HFFc6 (cell line): ENCODE measurements at places on chromosomes 12 and 14. TPM values are rescaled to one million over a fixed set of nuclear protein-coding genes. Genes with fewer than 3 reads are reported as not detected.

DNA sequence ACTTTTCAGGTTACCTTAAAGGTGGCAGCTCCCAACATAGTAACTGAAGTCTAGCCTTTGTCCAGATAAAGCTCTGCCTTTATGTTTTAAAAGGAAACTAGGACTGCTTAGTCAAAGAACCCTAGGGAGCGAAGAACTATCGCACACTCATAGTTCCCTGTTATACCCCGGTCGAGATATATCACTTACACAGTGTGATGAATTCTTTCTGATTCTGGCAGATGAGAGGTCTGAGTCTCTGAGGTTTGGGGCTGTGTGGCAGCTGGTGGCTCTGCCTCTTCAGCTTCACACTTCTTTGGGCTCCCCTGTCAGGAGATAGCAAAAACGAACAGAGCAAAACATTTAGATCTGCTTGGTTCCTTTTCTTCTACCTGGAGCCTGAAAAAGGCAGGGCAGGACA, 17.0 kb downstream of the ACIN1 start:
- peaks cover 42% of the 10 kb centered on the region for H3K36me3 ChIP-seq
- peak overlapping the region; percentile 68; the same call in 1 of the 2 replicates for H3K4me3 ChIP-seq
- peaks cover 53% of the 10 kb centered on the region for H3K4me1 ChIP-seq
- no peak for DNase-seq

GRCh38 chr14:32028599-32028998, 48.5 kb upstream of the ARHGAP5 start:
- H3K27me3 ChIP-seq = peaks cover 12% of the 10 kb centered on the region
- no peaks in the 10 kb centered on the region for H3K36me3 ChIP-seq
- peaks cover 37% of the 10 kb centered on the region for H3K4me1 ChIP-seq
- no peak overlapping the region for H3K27ac ChIP-seq
- no peak overlapping the region for H3K4me3 ChIP-seq
- no peak for DNase-seq

DNA sequence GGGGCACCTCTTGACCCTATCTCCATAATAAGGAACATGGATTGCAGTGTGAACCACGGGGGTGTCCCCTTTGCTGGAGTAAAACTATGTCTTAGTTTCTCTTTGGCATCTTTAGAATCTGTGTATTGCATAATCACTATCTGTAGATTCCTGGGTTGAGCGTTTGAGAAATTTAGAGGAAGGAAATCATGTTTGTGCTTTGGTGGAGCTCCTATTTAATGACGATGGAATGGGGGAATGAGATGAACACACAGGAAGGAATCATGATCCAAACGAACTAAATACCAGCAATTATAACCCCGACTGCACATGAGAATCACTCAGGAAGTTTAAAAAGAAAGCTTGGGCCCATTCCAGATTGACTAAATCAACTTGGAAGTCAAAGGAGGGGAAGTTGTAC, 1.3 kb upstream of the MYG1 start:
- DNase-seq = peak; percentile 97
- peak overlapping the region; percentile 91 for H3K4me3 ChIP-seq
- peaks cover 17% of the 10 kb centered on the region for H3K27me3 ChIP-seq
- H3K4me1 ChIP-seq = peaks cover 79% of the 10 kb centered on the region
- H3K36me3 ChIP-seq = peaks cover 70% of the 10 kb centered on the region
- peak overlapping the region; percentile 98 for H3K27ac ChIP-seq

DNA sequence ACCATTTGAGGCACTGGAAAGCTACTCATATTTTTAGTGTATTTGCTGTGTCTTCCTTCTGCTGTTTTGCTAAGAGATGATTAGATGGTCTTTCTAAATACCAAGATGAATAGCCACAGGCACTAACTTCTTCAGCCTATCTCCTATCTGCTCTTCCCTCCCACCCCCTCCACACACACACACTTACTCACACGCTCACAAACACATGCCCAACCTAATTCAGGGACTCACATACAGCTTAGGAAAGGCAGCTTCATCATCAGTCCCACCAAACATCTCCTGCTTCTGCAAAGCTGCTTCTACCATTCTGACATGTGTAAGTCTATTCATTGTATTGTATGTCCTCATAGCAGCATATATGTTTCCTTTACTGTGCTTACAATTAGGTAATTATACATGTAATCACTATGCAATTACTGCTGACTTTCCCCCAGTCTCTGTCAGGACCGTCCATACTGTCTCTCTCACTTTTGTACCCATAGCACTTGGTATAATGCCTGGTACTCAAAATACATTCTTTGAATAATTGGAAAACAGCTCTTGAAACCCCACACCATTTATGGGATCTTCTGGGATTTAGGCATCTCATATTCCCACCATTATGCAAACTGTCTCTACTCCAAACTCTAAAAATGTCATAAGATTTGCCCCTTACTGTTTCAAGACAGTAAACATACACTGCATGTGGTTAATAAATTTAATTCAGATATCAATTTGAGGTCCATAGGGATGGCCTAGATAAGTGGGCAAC, 83.3 kb upstream of the HIF1A start:
- H3K4me3 ChIP-seq = no peak overlapping the region
- peak; percentile 33 for DNase-seq
- no peak overlapping the region for H3K27ac ChIP-seq
- no peaks in the 10 kb centered on the region for H3K36me3 ChIP-seq
- H3K4me1 ChIP-seq = peaks cover 58% of the 10 kb centered on the region
- H3K27me3 ChIP-seq = no peaks in the 10 kb centered on the region; the same call in 1 of the 2 replicates

GRCh38 chr12:6891646-6892001, 13.0 kb upstream of the LRRC23 start:
- H3K36me3 ChIP-seq = 0 out of 2 replicates have a peak, but pooled peaks cover 4% of the 10 kb centered on the region
- peak overlapping the region; percentile 86 for H3K4me3 ChIP-seq
- H3K4me1 ChIP-seq = peaks cover 15% of the 10 kb centered on the region
- H3K27ac ChIP-seq = peak overlapping the region; percentile 90

- no peaks in the 10 kb centered on the region for H3K36me3 ChIP-seq
- H3K27me3 ChIP-seq = peaks cover 2% of the 10 kb centered on the region
Measured at GRCh38 chr12:124677552-124678356, 110.3 kb upstream of the NCOR2 start.

- H3K27me3 ChIP-seq = peaks cover 14% of the 10 kb centered on the region
- DNase-seq = no peak
- peaks cover 52% of the 10 kb centered on the region for H3K4me1 ChIP-seq
Measured at GRCh38 chr14:71734885-71735284, 197.3 kb upstream of the RGS6 start.

The ARHGEF25 gene
- 11.0 to 22.1 TPM (median 18.1 TPM) in 3 replicates for total RNA-seq

The MUCL1 gene
- not detected in 3 replicates for total RNA-seq

GRCh38 chr14:99118046-99118721, 153.8 kb downstream of the BCL11B start:
- DNase-seq = no peak
- no peak overlapping the region for H3K27ac ChIP-seq
- no peaks in the 10 kb centered on the region for H3K4me1 ChIP-seq
- peaks cover 6% of the 10 kb centered on the region; the same call in 1 of the 2 replicates for H3K27me3 ChIP-seq
- H3K4me3 ChIP-seq = no peak overlapping the region
- H3K36me3 ChIP-seq = no peaks in the 10 kb centered on the region

- H3K27ac ChIP-seq = no peak overlapping the region
- no peak overlapping the region for H3K4me3 ChIP-seq
- H3K36me3 ChIP-seq = no peaks in the 10 kb centered on the region
- H3K27me3 ChIP-seq = peaks cover 19% of the 10 kb centered on the region
- peaks cover 13% of the 10 kb centered on the region for H3K4me1 ChIP-seq
Measured at GRCh38 chr12:113095405-113095804, 38.9 kb downstream of the DTX1 start.

The IFT43 gene
- 27.6 to 29.6 TPM (median 29.1 TPM) in 3 replicates for total RNA-seq

The GPR132 gene
- not detected in 3 replicates for total RNA-seq

GRCh38 chr14:54052696-54053385, 96.2 kb upstream of the BMP4 start:
- no peaks in the 10 kb centered on the region for H3K4me1 ChIP-seq
- DNase-seq = no peak
- H3K36me3 ChIP-seq = no peaks in the 10 kb centered on the region
- H3K27ac ChIP-seq = no peak overlapping the region
- no peak overlapping the region; the same call in 1 of the 2 replicates for H3K4me3 ChIP-seq

GRCh38 chr12:5648692-5649359, 216.9 kb downstream of the NTF3 start:
- no peak overlapping the region for H3K27ac ChIP-seq
- no peak overlapping the region for H3K4me3 ChIP-seq
- peak; percentile 9 for DNase-seq
- peaks cover 16% of the 10 kb centered on the region for H3K27me3 ChIP-seq
- no peaks in the 10 kb centered on the region for H3K36me3 ChIP-seq

GRCh38 chr12:118065380-118065779, 4.4 kb upstream of the WSB2 start:
- H3K4me3 ChIP-seq = no peak overlapping the region
- peaks cover 27% of the 10 kb centered on the region for H3K4me1 ChIP-seq
- peaks cover 18% of the 10 kb centered on the region for H3K36me3 ChIP-seq
- peaks cover 5% of the 10 kb centered on the region for H3K27me3 ChIP-seq
- DNase-seq = no peak

GRCh38 chr12:96677363-96677762, 188.0 kb downstream of the CFAP54 start:
- peaks cover 10% of the 10 kb centered on the region; the same call in 1 of the 2 replicates for H3K27me3 ChIP-seq
- no peak overlapping the region for H3K4me3 ChIP-seq
- H3K4me1 ChIP-seq = no peaks in the 10 kb centered on the region
- H3K36me3 ChIP-seq = no peaks in the 10 kb centered on the region
- H3K27ac ChIP-seq = no peak overlapping the region
- no peak for DNase-seq

DNA sequence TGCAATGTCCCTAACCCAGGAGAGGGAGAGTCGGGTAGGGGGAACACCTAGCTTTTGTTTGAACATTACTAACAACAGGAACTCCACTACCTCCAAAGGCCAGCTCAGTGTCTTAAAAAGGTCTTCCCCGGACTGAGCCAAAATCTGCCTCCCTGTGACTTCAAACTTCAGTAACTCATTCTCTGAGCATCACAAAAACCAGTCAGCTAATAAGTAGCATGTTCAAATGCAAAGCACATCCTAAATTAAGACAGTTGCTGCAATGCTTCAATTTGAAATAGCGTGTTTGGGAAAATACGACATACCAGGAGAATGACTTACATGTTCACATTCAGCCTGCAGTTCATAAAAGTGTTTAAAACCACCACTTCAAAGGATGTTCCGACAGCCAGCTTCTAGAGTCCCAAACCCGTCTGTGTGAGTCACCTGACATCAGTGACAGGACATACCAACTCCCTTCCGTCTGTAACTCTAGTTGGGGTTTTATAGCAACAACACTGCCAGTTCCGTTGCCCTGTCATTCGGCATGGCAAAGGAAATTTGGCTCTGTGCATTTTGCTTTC, 13.0 kb downstream of the ZFP36L1 start:
- peak overlapping the region; percentile 51 for H3K4me3 ChIP-seq
- peaks cover 7% of the 10 kb centered on the region; the same call in 1 of the 2 replicates for H3K27me3 ChIP-seq
- DNase-seq = peak; percentile 98
- peak overlapping the region; percentile 86 for H3K27ac ChIP-seq

DNA sequence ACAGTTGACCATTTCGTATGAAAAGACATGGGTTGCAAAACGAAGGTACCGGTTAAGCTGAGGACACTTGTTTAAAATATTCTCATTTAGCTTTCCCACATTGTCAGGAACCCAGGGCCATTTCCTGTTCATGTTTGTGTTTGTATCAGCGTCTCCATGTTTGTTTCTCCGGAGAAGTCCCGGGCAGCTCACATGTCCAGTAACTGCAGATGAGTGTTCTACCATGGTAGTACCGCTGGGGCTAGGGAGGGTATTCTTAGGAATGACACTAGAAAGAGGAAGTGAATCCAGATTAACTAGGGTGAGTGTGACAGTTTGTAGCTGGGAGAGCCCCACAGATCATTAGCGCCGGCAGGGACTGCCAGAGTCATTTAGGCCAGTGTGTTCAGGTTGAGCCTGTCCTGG, 50.0 kb upstream of the EVL start:
- H3K27ac ChIP-seq = no peak overlapping the region
- peaks cover 9% of the 10 kb centered on the region; the same call in 1 of the 2 replicates for H3K4me1 ChIP-seq
- no peak overlapping the region for H3K4me3 ChIP-seq
- DNase-seq = no peak

The B4GALNT3 gene
- not detected in 3 replicates for total RNA-seq

The GTF2H3 gene
- total RNA-seq = 36.0 to 39.5 TPM (median 37.0 TPM) in 3 replicates

GRCh38 chr14:103775506-103775905, 59.9 kb downstream of the ZFYVE21 start:
- no peaks in the 10 kb centered on the region for H3K27me3 ChIP-seq
- DNase-seq = no peak
- H3K27ac ChIP-seq = no peak overlapping the region
- H3K36me3 ChIP-seq = no peaks in the 10 kb centered on the region

- no peaks in the 10 kb centered on the region for H3K36me3 ChIP-seq
- H3K27me3 ChIP-seq = peaks cover 17% of the 10 kb centered on the region
- no peak overlapping the region for H3K4me3 ChIP-seq
- DNase-seq = peak; percentile 54
Measured at GRCh38 chr12:45130881-45131281, 80.0 kb upstream of the DBX2 start.

The NGB gene
- total RNA-seq = not detected in 2 replicates

DNA sequence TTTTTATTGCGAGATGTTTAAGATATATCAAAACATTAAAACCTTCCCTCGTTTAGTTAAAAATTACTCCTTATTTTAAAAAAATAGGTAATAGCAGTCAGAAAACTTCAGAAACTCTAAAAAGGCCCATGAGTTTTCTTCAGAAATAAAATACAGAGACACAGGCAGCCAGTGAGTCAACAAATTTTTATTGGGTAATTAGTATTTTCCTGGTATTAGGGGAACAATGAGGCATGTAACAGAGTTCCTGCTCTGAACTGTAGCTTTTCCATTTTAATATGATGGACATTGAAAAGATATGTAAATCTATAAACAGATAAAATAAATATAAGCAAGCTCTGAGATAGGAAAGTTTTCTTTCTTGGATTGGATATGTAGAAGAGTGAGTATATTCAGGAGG, 399 bp upstream of the ZNF705A start:
- peaks cover 46% of the 10 kb centered on the region for H3K4me1 ChIP-seq
- H3K27ac ChIP-seq = peak overlapping the region; percentile 91
- H3K27me3 ChIP-seq = peaks cover 3% of the 10 kb centered on the region
- H3K36me3 ChIP-seq = no peaks in the 10 kb centered on the region

DNA sequence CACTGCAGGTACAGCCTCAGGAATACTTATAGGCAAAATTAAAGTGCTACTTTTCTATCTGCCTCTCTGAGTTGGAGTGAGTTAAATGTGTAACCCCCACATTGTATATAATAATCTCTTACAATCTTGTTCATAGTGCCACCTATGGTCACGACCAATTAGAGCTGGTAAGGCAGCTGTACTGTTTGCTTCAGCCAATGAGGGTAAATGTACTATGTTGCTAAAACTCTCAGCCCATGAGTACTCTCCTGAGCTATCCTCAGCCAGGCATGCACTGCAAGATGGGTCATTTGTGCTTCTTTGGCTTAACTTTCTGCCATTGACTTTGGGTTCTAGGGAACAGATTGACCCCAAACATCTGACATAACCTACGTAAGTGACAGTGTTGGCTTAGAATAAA, 15.0 kb upstream of the MDM2 start:
- H3K4me1 ChIP-seq = peaks cover 23% of the 10 kb centered on the region
- DNase-seq = peak; percentile 20
- no peaks in the 10 kb centered on the region for H3K36me3 ChIP-seq
- no peaks in the 10 kb centered on the region for H3K27me3 ChIP-seq

The PPP4R3A gene
- 47.8 and 50.2 TPM in 2 replicates for total RNA-seq

The HOXC11 gene
- total RNA-seq = 0.08 and 1.5 TPM in 2 replicates

The KRT3 gene
- total RNA-seq = not detected in 3 replicates
